ENCODE measurements at places on chromosomes 1 and 21.
A peak's percentile ranks its signal among the peaks of the same experiment; 100 is the strongest.

DNA sequence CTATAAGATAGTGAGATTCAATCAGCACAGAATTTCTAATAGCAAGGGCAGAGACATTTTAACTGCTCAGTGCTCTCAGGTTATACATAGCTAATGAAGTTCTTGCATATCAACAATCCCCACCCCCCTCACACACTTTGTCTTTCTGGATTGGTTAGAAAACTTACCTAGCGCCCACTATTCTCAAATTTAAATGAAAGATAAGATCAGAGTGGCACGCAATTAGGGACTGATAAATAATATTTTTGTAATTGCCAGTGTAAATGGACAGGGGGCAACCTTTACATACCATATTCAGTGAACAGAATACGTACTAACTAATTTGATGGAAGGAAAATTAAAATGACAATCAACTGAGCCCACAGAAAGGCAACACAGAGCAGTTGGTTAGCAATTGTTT is 11.7 kb downstream of the SELL start:
- DNase-seq = no peak

- no peak for DNase-seq
These were observed 91.4 kb downstream of the MACF1 start for GRCh38 chr1:39295901-39296300.

GRCh38 chr1:15029786-15030185 is 123.8 kb upstream of the TMEM51 start:
- DNase-seq = no peak

DNA sequence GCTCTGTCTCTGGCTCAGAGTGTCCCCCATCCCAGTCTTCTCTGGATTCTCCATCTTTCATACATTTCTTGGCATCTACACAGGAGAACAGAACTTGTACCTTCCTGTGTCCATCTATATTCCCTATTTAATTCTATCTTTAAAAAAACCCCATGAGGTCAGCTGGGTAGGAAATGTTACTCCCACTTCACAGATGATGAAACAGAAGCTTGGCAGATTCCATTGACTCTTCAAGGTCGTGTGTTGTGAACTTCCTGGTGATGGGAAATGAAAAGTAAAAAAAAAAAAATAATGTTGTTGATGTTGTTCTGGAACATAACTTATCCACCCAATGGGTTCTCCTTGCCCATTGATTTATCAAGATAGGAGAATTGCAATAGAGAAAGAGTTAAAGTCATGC is 8.9 kb downstream of the CHI3L2 start:
- DNase-seq = no peak

GRCh38 chr1:241485145-241485544 is 34.4 kb downstream of the FH start:
- no peak for DNase-seq

DNA sequence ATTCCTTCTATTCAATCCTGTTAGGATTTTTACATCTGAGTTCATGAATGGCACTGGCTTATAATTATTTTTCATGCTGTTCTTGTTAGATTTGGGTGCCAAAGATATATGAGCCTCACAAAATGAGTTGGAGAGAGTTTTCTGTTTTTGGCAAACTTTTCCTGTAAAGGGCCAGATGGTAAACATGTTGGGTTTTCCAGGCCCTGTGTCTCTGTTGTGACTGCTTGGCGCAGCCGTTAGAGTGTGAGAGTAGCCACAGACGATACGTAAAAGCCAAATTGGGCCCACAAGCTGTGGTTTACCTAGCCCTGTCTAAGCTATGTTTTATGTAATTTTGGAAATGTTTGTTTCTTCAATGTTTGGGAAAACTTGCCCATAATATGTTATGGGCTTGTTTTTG is 15.6 kb upstream of the CA6 start:
- DNase-seq = no peak

GRCh38 chr1:192251735-192252134 is 65.1 kb upstream of the RGS21 start:
- DNase-seq = no peak

GRCh38 chr1:64981601-64982533 is 15.5 kb upstream of the JAK1 start:
- no peak for DNase-seq

DNA sequence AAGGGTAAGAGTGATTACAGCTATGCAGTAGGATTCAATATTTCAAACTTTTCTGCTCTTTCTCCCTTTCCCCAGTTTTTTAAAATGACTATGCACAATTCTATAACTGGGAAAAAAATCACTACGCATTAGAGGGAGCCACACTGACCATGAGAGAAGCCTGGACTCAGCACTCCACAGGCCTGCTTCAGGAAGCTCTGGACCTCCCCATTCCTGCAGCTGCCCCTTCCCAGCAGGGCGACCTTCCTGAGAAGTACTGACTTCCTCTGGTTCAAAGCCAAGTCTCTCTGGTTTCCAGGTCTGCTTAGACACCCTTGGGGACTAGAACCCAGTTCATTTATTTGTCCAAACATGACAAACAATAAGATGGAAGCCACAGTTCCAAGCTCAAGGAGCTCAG is 42.0 kb upstream of the CLSTN1 start:
- DNase-seq = no peak

DNA sequence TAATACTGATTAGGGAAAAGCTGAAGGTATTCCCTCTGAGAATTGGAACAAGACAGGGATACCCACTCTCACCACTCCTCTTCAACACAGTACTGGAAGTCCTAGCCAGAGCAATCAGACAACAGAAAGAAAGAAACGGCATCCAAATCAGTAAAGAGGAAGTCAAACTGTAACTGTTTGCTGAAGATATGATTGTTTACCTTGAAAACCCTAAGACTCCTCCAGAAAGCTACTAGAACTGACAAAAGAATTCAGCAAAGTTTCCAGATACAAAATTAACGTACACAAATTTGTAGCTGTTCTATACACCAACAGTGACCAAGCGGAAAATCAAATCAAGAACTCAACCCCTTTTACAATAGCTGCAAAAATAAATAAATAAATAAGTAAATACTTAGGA is 78.6 kb downstream of the EXTL2 start:
- no peak for DNase-seq

DNA sequence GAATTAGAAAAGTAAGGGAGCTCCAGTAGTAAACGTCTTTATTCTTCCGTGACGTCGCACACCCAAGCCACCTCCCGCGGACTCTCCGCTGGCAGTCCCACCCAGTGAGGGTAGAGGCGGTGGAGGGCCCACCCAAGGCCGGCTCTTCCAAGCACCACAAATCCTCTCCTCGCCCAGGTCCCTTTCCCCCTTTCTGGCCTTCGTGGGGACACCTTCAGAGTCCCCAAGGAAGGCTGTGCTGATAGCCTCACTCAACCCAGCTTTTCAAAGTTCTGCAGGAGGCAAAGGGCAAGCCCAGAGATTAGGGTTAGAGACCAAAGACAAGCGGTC is 349 bp upstream of the GPN2 start:
- DNase-seq = no peak

- DNase-seq = no peak
These were observed 17.3 kb downstream of the SPSB1 start for GRCh38 chr1:9309991-9310390.

- peak; percentile 61 for DNase-seq
These were observed 4.0 kb downstream of the S100A16 start for GRCh38 chr1:153608742-153609584.

DNA sequence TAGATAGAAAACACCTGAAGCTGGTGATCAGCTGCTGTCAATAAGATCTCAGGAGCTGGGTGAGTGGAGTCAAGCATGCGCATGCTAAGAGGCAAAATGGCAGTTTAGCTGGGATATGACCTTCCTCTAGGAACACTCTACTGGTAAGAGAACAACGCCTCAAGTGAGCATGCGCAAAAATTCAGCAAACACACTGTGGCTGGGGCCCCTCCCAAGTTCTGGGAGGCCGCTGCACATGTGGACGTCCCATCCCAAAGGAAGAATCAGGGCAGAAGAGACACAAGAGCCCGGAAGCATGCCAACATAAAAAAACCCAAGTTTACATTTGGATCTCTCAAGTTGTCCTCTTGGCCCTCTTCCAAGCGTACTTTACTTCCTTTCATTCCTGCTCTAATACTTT is 126.3 kb upstream of the F3 start:
- DNase-seq = no peak

DNA sequence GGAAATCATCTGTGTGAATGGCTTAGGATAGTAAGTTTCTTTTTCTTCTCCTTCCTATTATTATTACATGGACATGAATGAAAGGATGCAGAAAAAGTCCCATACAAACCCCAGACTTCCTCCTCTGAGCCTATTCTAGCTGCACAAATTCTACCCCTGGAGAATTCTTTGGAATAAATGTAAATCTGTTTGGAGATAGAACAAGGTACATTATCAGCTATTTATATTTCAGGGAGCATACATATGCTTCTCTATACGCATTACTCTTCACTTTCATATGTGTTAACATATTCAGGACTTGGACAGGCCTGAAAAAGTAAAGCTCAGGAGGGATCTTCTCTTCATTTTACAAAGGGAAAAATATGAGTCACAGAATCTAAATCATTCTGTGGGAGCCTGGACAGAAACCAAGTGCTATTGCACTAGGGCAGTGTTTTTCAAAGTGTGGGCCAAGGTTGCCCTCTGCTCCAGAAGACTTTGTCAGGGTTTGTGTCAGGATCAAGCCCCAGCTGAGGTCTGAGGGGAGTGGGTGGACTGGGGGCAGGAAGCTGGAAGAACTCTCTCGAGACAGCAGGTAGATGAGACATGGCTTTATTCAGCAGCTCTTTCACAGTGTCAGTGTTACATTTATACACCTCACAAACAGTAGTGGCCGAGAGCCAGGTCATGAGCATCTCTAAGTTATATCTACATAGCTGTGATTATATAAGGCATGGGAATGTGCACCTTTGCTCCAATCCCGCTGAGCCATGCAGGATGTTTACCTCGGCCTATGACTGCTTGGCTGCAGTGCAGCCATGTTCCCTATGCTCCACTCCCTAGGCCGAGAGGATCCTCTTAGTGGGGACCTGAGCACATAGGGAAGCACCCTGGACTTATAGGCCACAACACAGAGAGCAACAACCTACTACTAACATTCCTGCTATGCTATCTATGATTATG is 114.3 kb downstream of the GDAP2 start:
- no peak for DNase-seq

DNA sequence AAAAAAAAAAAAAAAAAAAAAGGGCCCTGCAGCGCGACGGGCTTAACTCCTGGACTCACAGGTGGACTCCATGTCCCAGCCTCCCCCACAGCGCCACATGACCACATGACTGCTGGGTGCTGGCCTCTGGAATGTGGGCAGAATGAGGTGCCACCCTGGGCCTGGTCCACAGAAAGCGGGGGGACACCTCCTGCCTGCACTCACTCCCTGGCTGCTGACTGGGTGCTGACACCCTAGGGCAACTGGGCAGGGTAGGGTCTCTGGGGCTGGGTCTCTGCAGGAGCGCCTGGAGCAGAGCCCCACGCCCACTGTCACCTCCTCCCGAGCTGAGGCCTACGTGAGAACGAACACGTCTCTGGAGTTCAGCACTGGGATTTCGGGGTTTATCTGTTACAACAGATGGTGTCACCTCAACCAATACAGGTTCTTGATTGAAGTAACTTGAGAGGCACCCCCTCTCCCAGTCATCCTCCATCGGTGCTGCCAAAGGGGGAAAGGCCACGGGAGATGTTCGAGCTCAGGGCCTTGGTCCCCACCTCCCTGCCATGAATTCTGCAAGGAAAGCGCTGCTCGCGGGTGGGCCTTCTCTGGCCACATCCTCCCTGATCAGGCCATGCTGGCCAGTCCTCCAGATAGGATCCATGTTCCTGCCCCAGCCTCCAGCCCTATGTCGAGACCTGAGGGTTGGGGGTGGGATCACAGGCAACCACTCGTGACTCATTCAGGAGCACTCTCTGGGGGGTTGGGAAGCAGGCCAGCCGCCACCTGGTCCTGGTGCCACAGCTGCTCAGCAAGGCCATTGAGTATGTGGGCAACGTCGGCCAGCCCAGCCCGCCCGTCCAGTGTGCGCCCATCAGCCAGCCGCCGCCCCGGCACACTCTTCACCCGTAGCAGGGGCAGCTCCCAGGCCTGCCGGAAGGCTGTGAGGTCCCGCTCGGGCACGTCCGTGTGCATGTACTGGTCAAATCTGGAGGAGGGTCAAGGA is 5.4 kb downstream of the CPLANE2 start:
- DNase-seq = no peak

DNA sequence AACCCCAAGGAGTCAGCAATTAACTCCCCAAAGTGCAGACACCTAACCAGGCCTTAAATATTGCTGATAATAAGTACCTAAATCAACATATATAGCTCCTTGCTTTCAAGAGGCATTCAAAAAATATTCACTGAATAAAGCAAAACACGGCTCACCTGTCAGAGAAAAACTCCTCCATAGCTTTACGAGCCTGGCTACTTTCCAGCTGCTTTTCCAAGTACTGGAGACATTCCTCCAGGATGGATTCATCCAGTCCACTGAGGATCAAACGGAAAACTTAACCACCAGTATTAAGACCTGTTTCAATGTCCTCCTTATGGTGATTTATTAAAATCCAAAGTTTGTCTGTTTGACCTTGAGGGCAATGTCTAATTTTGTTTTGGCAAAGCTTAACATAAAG is 44.6 kb downstream of the UBR4 start:
- DNase-seq = no peak

DNA sequence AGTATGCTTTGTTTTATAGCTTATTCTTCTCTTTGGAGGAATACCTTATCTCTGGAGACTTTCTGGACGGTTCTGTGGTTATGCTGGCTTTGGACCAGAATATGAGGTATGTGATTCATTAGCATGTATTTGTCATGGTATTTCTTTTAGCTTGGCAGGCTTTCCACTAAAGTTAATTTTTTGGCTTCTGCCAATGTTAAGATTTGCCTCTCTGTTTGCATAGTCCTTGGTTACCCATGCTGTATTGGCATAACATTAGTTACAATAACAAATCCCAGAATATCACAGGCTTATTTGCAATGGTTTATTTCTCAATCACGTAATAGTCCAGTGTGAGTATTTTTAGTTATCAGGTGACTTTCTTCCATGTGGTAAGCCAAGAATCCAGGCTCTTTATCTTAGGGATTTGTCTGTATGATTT is 9.7 kb downstream of the ZMPSTE24 start:
- peak; percentile 96 for DNase-seq

DNA sequence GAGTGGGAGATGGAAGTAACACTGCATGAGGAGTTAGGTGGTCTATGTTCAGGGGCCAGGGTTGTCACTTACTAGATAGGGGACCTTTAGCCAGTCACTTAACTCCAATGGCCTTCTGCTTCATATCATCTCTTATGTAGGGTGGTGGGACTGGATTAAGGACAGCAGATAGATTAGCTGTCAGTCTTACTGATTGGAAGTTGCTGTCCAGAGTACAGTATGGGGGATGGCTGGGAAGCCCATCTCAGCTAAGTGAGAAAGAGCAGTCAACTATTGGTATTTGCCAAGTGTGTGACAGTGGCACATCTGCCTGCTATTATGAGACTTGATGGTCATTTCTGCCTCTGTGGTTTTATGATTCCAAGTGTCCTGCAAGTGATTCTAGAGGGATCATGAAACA is 130.9 kb downstream of the FGGY start:
- no peak for DNase-seq

- DNase-seq = no peak
These were observed 70.7 kb upstream of the ESRRG start for GRCh38 chr1:216793973-216794372.
